Uterus (tissue), 4 donors: ENCODE measurements at places on chromosomes 5 and 9. TPM values are rescaled to one million over a fixed set of nuclear protein-coding genes. Genes with fewer than 3 reads are reported as not detected.

The PTPRD gene
- 3.8 TPM for total RNA-seq

GRCh38 chr5:111229221-111229835, 5.1 kb downstream of the CAMK4 start:
- no peak overlapping the region for H3K4me3 ChIP-seq
- H3K27me3 ChIP-seq: no peaks in the 10 kb centered on the region
- H3K27ac ChIP-seq: no peak overlapping the region

The DIRAS2 gene
- not detected for total RNA-seq

- H3K27ac ChIP-seq: no peak overlapping the region
- DNase-seq: no peak
- H3K4me1 ChIP-seq: no peaks in the 10 kb centered on the region
Observed at GRCh38 chr5:63919763-63920478, 42.3 kb downstream of the HTR1A start.

DNA sequence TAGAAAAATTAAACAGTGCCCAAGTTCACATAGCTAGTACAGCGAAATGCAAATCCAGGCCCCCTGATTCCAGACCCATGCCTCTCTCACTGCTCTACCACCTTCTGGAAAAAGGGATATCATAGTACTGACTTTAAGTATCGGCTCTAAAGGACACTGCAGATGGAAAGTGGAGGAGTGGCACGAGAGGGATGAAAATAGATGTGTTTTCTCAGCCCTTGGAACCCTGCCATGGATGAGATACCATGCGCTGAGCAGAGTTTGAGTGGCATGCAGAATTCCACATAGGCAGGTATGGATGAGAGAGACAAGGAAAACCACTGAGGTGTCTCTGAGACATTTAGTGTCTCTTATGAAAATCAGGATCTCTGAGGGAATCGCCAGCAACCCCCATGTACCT, 18.8 kb downstream of the CKMT2 start:
- H3K36me3 ChIP-seq: no peaks in the 10 kb centered on the region
- H3K4me3 ChIP-seq: no peak overlapping the region
- no peak for DNase-seq

DNA sequence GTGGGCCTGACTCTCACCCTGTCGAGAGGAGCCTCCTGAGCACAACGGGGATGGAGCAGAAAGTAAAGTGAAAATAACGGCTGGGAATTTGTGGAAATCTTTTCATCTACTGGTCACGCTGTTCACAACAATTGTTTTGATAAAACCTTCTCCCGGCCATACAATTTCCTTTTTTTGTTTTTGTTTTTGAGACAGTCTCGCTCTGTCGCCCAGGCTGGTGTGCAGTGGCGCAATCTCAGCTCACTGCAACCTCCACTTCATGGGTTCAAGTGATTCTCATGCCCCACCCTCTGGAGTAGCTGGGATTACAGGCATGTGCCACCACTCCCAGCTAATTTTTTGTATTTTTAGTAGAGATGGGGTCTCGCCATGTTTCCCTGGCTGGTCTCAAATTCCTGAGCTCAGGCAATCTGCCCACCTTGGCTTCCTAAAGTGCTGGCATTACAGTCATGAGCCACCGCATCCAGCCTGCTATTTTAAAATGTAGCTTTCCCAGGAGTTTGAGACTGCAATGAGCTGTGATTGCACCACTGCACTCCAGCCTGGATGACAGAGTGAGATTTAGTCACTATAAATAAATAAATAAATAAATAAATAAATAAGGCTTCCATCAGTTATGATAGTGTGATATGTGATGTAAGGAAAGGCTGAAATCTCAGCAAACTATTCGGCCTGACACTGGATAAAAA, 73.5 kb upstream of the PTGER4 start:
- no peak overlapping the region for H3K27ac ChIP-seq
- H3K4me3 ChIP-seq: no peak overlapping the region
- no peaks in the 10 kb centered on the region for H3K36me3 ChIP-seq

DNA sequence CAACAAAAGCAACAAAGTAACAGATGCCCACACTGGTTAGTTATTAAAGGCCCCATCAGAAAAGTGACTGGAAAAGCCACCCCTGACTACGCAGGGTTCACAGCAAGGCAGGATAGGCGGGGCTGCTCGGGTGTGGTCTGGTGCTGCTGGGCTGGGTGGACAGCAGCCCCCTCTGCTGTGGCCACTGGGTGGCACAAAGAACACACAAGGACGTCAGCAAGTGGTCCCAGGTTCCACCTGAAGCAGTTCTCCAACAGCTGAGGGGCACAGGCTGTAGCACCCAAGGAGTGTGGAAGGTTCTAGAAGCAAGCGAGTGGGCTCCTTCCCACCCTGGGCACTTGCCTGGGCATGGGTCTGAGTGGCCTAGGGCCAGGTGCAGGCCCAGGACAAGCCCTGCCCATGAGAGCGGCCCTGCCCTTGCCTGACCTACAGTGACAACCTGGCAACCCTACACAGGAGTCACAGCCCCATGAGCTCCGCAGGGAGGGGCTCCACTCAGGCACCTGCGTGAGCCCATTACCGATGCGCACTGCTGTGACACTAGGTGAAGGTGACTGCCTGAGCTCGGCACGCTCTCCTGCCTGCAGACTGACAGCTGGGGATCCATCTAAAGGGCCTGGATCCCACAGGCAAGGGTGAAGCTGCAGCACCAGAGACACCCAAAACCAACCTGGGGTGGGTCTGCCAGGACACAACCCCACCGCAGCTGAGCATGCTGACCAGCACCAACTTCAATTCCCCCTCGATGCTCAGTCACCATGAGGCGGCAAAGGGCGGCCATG, 8.1 kb downstream of the BRD9 start:
- no peak for DNase-seq
- no peaks in the 10 kb centered on the region for H3K36me3 ChIP-seq
- no peak overlapping the region for H3K4me3 ChIP-seq

The TTC23L gene
- not detected for total RNA-seq

- H3K36me3 ChIP-seq: no peaks in the 10 kb centered on the region
- no peaks in the 10 kb centered on the region for H3K4me1 ChIP-seq
- DNase-seq: peak; percentile 36
Observed at GRCh38 chr5:52989025-52989780, at the start of gene ITGA2. Gene ITGA2, plus strand, starts transcription at chr5:52989352. Its CDS starts 117 bp downstream, at chr5:52989469.

DNA sequence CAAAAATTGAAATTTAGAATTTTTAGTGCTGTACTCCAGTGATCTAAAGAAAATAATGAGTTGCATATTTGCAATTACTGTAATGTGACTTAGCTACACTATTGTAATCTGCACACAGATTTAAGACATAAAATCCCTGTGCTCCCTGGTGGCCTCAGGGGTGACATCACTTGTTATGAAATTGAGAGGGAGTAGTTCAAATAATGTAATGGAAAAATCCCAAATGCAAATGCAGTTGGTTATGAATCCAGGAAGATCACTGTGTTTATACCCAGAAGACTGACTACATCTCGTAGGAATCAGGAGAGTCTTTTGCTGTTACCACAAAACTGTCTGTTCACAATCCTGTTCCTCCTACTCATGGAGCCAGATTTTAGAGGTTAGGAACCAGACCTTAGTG, 178.7 kb upstream of the FBXL17 start:
- no peak for DNase-seq
- H3K4me1 ChIP-seq: no peaks in the 10 kb centered on the region
- H3K27me3 ChIP-seq: no peaks in the 10 kb centered on the region
- H3K36me3 ChIP-seq: no peaks in the 10 kb centered on the region
- H3K4me3 ChIP-seq: no peak overlapping the region
- H3K27ac ChIP-seq: no peak overlapping the region

DNA sequence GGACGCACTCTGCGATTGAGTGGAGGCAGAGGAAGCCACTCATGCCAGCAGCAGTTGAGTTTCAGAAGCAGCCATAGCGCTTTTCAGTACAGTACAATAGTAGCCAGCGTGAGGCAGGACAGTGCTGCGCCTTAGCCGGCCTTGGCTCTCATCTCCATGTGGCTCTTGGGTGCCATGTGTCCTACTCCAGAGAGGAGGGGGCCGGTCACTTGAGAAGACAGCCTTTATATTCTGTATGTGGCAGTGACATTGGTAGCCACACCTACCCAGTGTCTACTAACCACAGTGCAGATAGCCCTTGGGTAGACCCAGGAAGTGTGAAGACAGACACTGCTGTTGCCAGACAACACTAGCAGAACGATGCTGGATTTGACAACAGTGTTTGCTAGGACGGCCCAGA, 42.3 kb downstream of the FAM78A start:
- H3K4me3 ChIP-seq: no peak overlapping the region
- DNase-seq: no peak
- no peaks in the 10 kb centered on the region for H3K4me1 ChIP-seq
- no peaks in the 10 kb centered on the region for H3K27me3 ChIP-seq

- H3K4me1 ChIP-seq: no peaks in the 10 kb centered on the region
- H3K27ac ChIP-seq: peak overlapping the region; percentile 11
- H3K36me3 ChIP-seq: no peaks in the 10 kb centered on the region
- peak; percentile 40 for DNase-seq
Observed at GRCh38 chr5:82147860-82148573, 130.1 kb downstream of the RPS23 start.

The PIP5KL1 gene
- 11.3 TPM for total RNA-seq

The ABCA1 gene
- 26.2 TPM for total RNA-seq

GRCh38 chr9:101409079-101409477, 10.4 kb downstream of the ZNF189 start:
- no peak for DNase-seq
- no peak overlapping the region for H3K27ac ChIP-seq
- no peaks in the 10 kb centered on the region for H3K4me1 ChIP-seq
- H3K36me3 ChIP-seq: no peaks in the 10 kb centered on the region
- no peaks in the 10 kb centered on the region for H3K27me3 ChIP-seq

- H3K4me3 ChIP-seq: no peak overlapping the region
- H3K27ac ChIP-seq: no peak overlapping the region
- no peaks in the 10 kb centered on the region for H3K4me1 ChIP-seq
- H3K36me3 ChIP-seq: no peaks in the 10 kb centered on the region
- no peak for DNase-seq
Observed at GRCh38 chr9:134514503-134514902, 127.1 kb upstream of the COL5A1 start.

The TAL2 gene
- total RNA-seq: 0.55 TPM

GRCh38 chr9:131667576-131667975, 72.3 kb downstream of the RAPGEF1 start:
- H3K27me3 ChIP-seq: no peaks in the 10 kb centered on the region
- peaks cover 11% of the 10 kb centered on the region for H3K4me1 ChIP-seq
- no peak overlapping the region for H3K4me3 ChIP-seq
- peak overlapping the region; percentile 97 for H3K27ac ChIP-seq

DNA sequence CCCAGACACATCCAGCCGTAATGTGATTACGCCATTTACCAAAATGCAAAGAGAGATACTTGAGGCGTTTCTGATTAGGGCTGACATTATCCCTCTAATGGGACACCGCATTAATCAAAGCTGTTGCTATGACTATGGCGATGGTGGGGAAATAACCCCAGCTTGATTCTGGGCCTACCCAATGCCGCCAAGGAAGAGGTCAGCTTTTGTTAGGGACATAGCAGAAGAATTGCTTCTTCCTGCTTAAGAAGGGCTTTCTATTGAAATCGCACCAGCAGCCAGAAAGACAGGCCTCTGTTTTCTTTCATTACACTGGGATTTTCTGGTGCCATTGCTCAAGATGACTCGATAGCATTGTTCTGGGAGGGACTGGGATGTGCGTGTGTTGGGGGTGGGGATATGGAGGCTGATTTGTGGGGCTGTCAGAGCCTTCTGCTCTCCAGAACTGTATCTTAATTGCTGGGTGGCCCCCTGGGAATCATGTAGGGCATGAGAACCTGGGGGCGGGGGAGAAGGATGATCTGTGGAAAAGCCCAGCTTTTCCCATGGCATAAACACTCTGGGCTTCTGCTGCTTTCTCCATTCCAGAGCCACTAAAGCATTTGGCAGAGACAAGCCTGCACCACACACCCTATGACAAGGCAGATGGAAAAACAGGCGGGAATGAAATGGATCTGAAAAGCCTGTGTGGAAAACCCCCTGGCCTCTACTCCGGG, 106.5 kb upstream of the RAD23B start:
- peak; percentile 16 for DNase-seq
- H3K4me1 ChIP-seq: no peaks in the 10 kb centered on the region
- H3K27me3 ChIP-seq: no peaks in the 10 kb centered on the region
- no peak overlapping the region for H3K4me3 ChIP-seq

The RLN1 gene
- not detected for total RNA-seq

DNA sequence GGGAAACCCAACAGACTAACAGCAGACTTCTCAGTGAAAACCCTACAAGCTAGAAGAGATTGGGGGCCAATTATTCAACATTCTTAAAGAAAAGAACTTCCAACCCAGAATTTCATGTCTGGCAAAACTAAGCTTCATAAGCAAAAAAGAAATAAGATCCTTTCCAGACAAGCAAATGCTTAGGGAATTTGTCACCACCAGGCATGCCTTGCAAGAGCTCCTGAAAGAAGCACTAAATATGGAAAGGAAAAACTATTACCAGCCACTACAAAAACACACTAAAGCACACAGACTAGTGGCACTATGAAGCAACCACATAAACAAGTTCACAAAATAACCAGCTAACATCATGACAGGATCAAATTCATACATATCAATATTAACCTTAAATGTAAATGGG, 131.1 kb downstream of the OR2K2 start:
- H3K27ac ChIP-seq: no peak overlapping the region
- H3K36me3 ChIP-seq: no peaks in the 10 kb centered on the region
- H3K27me3 ChIP-seq: no peaks in the 10 kb centered on the region
- DNase-seq: no peak
- no peak overlapping the region for H3K4me3 ChIP-seq

DNA sequence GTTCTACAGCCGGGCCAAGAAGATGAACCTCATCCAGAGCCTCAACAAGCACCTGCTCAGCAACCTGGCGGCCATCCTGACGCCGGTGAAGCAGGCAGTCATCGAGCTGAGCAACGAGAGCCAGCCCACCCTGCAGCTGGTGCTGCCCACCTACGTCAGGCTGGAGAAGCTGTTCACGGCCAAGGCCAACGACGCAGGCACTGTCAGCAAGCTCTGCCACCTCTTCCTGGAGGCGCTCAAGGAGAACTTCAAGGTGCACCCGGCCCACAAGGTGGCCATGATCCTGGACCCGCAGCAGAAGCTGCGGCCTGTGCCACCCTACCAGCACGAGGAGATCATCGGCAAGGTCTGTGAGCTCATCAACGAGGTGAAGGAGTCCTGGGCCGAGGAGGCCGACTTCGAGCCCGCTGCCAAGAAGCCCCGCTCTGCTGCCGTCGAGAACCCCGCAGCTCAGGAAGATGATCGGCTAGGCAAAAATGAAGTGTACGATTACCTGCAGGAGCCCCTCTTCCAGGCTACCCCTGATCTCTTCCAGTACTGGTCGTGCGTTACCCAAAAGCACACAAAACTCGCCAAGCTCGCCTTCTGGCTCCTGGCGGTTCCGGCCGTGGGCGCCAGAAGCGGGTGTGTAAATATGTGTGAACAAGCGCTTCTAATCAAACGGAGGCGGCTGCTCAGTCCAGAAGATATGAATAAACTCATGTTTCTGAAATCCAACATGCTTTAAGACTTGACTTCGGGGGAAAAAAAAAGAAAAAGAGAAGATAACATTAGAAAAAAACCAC, 28.5 kb downstream of the AMBP start:
- no peak overlapping the region for H3K27ac ChIP-seq
- H3K4me1 ChIP-seq: no peaks in the 10 kb centered on the region
- H3K4me3 ChIP-seq: no peak overlapping the region
- H3K27me3 ChIP-seq: no peaks in the 10 kb centered on the region
